ENCODE measurements at places on chromosomes 5 and 9.

- DNase-seq = no peak
Observed at GRCh38 chr5:35436400-35437057, 181.1 kb upstream of the SPEF2 start.

- DNase-seq = no peak
Observed at GRCh38 chr5:57493034-57493433, 10.4 kb upstream of the ACTBL2 start.

GRCh38 chr9:83992407-83992806, 11.8 kb downstream of the RMI1 start:
- DNase-seq = no peak

- no peak for DNase-seq
Observed at GRCh38 chr5:119484884-119485283, 32.6 kb downstream of the HSD17B4 start.

GRCh38 chr5:71652349-71652748, 65.2 kb downstream of the MCCC2 start:
- no peak for DNase-seq

DNA sequence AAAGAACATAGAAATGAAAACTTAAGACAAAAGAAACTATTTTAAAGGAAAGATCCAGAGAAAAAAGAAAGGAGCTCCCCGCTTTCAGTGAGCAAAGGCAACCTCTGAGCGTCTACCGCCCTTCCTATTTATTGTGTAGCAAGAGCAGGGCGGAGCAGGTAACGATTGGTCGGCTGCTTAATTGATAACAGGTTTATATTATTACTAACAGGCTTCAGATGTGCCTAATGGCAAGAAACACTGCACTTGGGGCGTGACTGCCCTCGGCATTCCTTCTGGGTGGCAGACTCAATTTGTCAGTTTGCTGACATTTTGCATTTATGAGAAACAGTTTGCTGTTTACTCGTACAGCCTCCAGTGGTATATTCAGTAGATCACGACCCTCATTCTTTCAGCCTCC, 482.7 kb upstream of the C9orf72 start:
- no peak for DNase-seq

DNA sequence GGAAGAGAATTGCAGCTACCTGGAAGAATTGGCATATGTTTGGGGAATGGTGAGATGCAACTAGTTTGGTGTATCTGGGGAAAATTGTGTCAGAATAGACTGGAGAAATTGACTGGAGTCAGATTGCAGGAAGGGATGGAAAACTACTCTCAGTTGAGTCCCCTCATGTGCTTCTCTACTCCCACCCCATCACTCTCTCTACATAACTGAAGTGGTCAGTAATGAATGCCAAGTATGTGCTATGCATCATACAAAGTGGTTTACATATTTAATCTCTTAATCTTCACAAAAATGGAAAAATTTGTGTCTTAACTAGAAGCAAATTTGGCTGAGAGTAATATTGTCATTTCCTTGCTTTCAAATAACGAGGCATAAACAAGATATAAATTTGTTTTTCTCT, 146.4 kb upstream of the TNC start:
- DNase-seq = no peak

GRCh38 chr5:153981905-153982605, 56.7 kb downstream of the FAM114A2 start:
- no peak for DNase-seq

GRCh38 chr5:39639618-39640089, 214.9 kb upstream of the DAB2 start:
- DNase-seq = no peak

DNA sequence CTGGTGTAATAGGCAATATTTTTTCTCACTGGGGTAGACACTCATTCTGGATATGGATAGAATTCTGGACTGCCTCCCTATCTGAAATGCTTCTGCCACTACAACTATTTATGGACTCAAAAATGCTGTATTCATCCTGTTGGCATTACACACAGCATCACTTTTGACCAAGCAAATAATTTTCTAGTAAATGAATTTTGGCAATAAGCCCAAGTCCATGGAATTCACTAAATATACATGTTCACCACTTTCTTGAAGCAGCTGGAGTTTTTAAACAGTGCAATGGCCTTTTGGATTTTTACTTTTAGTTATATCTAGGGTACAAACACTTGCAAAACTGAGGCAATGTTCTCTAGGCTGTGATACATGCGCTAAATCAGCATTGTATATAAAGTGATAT, 724.9 kb upstream of the EDIL3 start:
- no peak for DNase-seq

- no peak for DNase-seq
Observed at GRCh38 chr5:103010168-103010567, 109.8 kb downstream of the GIN1 start.

DNA sequence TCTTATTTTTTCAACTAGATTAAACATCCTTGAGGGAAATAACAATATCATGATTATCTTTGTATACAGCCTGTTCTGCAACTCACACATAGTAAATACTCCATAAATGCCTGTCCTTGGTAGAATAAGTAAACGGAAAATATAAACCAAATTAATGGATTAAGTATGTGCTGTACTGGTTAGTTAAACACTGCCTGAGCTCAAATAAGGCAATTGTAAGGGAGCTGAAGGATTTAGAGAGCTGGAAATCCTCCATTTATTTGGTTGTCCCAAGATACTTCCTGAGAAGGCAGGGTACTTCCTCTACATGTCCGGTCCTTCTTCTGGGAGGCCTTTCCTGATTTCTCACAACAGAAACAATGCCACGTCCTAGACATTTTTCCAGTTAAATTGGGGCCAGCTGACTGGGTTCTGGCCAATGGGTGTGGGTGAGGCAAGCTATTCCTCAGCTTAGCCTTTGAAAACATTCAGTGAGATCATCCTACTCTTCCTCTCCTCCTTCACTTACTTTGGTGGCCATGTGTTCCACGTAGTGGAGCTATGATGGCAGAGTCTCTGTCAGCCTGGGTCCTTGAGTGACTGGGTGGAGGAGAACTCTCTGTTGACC, 8.5 kb upstream of the C1QTNF3 start:
- DNase-seq = no peak

Measured in T follicular helper cell (primary cell).